ENCODE measurements at places on chromosomes 12 and 14.

GRCh38 chr12:89895591-89895990 lies 187.0 kb upstream of the ATP2B1 start:
- DNase-seq: no peak

- no peak for DNase-seq
Observed at GRCh38 chr14:102158797-102159196, 19.1 kb downstream of the WDR20 start.

DNA sequence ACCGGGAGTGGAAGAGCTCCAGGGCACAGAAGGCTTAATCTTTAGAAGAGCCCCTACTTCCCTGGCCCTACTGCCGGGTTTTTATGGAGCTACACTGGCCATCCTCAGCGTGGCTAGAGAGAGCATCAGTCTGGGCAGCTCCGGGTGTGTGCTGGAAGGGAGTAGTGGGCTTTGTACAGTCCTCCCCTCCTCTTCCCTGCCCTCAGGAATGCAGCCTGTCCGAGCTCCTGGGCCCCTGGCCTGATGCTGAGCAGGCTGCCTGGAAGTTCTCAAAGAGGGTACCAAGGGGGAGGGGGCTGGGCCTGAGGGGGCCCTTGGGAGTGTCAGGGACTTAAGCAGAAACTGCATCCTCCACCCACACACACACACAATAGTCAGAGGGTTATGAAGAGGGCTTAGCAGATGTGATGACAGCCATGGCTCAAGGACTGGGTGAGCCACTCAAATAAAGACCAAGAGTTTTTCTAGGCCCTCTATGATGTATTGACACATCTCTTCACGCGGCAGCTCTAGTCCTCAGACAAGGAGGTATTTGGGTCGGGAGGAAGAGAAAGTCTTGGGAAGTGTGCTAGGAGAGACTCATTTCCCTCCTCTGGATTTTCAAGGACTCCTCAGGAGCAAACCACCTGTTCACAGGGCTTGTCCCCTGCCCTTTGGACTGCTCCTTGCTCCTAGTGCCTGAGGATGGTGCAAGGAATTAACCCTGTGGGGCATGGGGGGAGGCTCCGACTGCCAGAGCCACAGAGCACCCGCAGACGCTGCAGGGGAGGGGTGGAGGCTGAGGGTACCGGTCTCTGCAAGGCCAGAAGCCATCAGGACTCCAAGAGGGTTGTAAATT lies 16.5 kb upstream of the FIGNL2 start:
- no peak for DNase-seq

DNA sequence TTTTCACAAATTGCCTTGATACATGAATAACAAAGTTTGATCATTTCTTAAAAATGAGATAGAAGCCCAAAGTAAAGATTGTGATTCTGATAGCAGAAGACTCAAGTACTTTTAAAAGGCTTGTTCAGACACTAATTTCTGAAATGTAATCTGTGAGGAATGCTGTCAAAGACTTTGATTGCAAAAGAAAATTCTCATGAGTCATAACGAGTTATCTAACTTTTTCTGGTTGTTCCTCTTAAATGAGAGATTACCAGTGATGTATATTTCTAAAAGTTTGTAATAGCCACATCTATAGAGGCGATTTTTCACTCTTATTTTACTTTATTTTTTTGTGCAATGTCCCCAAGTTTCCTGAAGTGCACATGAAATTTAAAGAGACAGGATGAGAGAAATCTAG lies 7.0 kb downstream of the PYGL start:
- DNase-seq: no peak

GRCh38 chr12:110744151-110744571 lies 1.5 kb upstream of the PPP1CC start:
- peak; percentile 74 for DNase-seq

All from RPMI7951 (cell line).